ENCODE measurements at places on chromosomes 1 and 21.

DNA sequence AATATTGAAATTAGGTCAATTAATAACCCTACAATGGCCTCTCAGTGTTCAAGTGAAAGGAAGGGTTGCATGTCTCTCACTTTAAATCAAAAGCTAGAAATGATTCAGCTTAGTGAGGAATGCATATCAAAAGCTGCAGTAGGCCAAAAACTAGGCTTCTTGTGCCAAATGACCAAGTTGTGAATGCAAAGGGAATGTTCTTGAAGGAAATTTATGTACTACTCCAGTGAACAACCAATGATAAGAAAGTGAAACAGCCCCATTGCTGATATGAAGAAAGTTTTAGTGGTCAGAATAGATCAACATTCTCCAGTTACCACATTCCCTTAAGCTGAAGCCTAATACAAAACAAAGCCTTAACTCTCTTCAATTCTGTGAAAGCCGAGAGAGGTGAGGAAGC is 10.0 kb downstream of the MAEL start:
- DNase-seq: no peak

- no peak for DNase-seq
These were observed 56.0 kb downstream of the PTPRU start for GRCh38 chr1:29292344-29292743.

- DNase-seq: no peak
These were observed 18.3 kb downstream of the IFFO2 start for GRCh38 chr1:18938008-18938706.

GRCh38 chr1:235075048-235075776 is 53.4 kb downstream of the TOMM20 start:
- peak; percentile 97 for DNase-seq

DNA sequence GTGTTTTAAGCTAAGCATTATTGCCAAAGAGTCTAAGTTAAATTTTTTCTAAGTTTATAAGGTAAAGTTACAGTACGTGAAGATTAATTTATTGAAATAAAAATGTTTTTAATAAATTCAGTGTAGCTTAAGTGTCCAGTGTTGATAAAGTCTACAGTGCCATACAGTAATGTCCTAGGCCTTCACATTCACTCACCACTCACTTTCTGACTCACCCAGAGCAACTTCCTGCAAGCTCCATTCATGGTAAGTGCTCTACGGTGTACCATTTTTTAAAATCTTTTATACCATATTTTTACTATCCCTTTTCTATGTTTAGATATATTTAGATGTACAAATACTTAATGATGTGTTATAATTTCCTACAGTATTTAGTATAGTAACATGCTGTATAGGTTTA is 173.2 kb downstream of the CACNA1E start:
- no peak for DNase-seq

DNA sequence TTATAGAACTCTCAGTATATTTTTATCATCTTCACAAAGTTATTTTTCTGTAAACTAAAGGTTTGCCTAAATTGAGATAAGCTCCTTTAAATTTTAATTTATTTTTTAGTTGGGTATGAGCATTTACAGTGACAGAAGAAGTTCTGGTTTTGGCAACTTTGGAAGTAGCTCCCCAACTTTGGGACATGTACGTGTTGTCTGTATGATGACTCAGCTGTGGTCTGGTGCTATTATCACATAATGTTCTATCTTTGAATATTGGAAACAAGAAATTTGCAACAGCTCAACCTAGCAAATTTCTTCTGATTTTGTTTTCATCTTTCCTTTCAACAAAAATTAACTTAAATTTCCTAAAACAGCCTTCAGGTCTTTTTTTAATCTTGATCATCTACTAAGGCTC is 46.6 kb upstream of the C1orf105 start:
- DNase-seq: peak; percentile 29

DNA sequence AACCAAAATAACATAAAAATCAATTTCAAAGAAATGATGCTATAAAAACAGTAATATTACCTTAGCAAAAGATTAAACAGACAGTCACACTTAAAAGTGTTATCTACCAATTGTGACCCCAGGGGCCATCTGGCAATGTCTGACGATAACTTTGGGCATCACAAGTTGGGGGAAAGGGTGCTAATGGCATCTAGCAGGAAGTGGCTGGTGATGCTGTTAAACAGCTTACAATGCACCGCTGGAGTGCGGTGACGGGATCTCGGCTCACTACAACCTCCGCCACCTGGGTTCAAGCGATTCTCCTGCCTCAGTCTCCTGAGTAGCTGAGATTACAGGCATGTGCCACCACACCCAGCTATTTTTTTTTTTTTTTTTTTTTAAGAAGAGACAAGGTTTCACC is 27.6 kb downstream of the NUP133 start:
- DNase-seq: no peak

- peak; percentile 98 for DNase-seq
These were observed 60.8 kb downstream of the NGF start for GRCh38 chr1:115277276-115277675.

DNA sequence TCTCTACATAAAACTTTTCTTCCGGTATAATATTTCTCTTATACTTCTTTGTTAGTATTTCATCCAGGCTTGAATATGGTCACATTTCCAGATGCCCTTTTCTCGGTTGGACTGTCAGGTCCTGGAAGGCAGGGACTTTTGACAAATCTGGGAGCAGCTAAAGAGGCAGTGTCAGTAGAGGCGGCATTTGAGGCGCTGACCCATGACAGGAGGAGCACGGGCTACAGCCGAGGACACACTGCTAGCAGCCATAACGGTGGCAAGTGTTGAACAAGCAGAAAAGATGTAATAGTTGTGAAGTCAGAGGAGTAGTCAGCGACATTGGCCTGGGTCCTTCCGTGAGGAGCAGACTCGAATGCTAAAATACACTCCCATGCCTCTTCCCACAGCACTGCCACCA is 14.5 kb upstream of the NRIP1 start:
- DNase-seq: no peak

GRCh38 chr1:19725606-19726005 is 60.9 kb downstream of the HTR6 start:
- no peak for DNase-seq

DNA sequence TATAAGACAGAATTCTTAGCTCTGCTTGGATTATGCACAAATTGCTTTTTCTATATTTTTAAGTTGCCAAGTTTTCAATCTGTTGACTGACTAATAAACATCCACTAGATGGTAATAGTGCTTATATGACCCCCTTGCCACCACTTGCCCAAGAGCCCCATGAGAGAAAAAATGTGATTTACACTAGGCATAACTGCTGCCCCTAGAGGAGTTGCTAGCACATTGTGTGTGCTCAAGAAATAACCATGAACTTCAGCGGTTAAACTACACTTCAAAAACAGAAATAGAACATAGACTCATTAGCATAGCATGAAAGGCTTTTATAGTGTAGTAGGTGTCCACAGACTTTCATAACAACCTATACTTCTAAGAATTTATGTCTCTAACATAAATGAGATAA is 61.4 kb downstream of the BRINP3 start:
- no peak for DNase-seq

- DNase-seq: no peak
These were observed 32.1 kb downstream of the FOXD2 start for GRCh38 chr1:47469910-47470309.

GRCh38 chr1:192581131-192581927 is 5.8 kb downstream of the RGS1 start:
- no peak for DNase-seq

- DNase-seq: no peak
These were observed 99.4 kb upstream of the VAMP3 start for GRCh38 chr1:7671676-7672075.

GRCh38 chr21:16587681-16588375 is 858.0 kb downstream of the USP25 start:
- peak; percentile 71 for DNase-seq

- no peak for DNase-seq
These were observed 182.7 kb upstream of the VAMP3 start for GRCh38 chr1:7588457-7588827.

DNA sequence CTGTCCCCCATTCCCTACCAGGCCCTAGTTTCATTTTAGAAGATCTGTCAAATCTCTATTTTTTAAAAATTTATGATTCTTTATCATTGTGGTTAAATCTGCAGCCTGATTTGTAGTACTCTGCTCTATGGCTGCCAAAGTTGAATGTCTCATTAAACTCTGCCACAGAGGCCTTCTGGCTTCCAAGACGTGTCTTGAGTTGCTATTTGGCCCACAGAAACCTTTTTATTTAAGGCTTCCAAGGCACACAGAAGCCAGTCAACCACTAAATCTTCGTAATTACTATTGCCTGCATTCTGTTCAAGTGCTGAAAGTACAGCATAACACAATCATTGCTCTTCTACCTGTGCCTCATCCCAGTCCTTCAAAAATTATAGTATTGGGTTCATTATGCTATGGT is 971.0 kb downstream of the NCAM2 start:
- DNase-seq: no peak

DNA sequence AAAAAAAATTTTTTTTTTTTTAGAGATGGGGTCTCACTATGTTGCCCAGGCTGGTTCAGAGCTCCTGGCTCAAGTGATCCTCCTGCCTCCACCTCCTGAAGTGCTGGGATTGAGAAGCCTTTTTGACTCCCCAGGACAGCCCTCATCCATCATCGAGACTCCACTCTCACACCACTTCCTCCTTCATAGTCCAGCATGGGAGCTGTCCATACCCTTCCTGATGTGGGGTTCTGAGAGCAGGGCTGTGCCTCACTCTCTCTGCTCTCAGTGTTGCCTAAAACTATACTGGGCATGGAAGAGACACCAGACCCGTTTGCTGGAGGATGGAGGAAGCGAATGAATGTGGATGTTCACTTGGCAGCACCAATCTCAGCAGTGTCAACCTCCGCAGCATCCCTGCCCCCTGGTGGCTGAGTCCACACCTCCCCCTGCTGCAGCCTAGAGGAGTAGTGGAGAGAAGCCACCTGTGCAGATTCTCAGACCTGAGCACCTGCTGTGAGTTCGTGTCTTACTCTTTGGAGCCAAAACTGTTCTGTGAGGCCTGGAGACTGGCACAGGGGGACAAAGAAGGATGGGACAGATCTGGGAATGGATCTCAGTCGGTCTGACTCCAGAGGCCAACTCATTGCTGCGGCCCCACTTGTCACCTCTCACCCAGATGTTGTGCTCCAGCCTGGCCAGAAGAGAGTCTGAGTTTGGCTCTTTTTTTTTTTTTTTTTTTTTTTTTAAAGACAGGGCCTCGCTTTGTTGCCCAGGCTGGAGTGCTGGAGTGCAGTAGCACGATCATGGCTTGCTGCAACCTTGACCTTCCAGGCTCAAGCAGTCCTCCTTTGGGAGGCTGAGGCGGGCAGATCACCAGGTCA is 17.7 kb downstream of the TINAGL1 start:
- DNase-seq: peak; percentile 67

- peak; percentile 6 for DNase-seq
These were observed 884 bp upstream of the LRRC8C start for GRCh38 chr1:89631816-89632656.

DNA sequence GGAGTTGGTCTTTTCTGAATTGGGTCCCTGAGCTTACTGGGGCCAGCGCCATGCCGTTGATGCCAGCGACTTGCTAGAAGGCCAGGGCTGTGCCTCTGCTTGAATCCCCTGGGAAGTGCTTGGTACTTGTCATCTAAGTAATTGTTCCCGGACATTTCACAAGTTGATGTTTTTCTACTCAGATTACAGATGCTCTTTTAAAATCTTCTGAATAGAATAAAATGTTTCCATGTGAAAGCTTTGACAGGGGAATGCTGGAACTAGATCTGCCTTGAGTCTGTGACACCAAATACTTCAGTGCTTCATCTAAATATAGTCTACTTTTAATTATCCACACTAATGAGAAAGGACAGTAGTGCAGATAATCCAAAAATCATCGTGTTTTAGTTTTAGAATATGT is 38.3 kb downstream of the PTGFRN start:
- DNase-seq: no peak

GRCh38 chr1:202170726-202171125 is 10.3 kb upstream of the PTPN7 start:
- DNase-seq: no peak

DNA sequence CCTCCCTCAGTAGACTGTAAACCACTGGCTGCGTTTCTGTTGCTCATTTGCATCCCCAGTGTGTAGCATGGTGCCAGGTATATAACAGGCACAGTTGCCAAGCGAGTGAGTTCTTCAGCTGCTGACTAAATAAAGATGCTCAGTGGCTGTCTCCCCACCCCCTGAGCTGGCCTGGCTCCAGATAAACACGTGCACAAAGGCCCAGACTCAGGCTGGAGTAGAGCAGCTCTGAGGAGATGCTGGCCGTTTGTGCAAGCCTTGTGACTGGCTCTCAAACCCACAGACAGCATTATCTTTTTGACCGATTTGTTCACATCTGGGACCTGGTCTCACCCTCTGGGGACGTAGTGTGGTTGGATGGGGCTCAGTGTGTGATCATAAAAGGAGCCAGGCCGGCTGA is 7.1 kb downstream of the CHRNB2 start:
- DNase-seq: peak; percentile 41

GRCh38 chr1:242797856-242798255 is 273.4 kb upstream of the PLD5 start:
- DNase-seq: no peak

GRCh38 chr1:175128523-175128922 is 60.9 kb downstream of the TNN start:
- no peak for DNase-seq

DNA sequence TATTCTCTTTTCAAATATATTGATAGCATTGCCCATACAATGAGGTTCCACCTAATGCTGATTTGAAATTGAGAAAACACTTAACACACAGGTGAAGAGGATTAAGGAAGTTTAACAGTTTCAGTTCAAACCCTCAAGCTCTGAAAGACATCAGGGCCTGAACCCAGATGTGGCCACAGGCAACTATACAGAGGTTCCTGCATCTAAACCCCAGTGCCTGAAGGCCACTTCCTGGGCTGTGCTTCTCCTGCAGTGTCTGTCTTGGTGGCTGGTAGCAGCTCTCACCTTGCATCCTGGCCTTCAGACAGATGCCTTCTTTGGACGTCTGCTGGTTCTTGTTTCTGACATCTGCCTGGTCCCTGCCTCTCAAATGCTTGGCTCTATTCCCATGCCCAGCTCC is 25.1 kb upstream of the NGF start:
- DNase-seq: no peak

DNA sequence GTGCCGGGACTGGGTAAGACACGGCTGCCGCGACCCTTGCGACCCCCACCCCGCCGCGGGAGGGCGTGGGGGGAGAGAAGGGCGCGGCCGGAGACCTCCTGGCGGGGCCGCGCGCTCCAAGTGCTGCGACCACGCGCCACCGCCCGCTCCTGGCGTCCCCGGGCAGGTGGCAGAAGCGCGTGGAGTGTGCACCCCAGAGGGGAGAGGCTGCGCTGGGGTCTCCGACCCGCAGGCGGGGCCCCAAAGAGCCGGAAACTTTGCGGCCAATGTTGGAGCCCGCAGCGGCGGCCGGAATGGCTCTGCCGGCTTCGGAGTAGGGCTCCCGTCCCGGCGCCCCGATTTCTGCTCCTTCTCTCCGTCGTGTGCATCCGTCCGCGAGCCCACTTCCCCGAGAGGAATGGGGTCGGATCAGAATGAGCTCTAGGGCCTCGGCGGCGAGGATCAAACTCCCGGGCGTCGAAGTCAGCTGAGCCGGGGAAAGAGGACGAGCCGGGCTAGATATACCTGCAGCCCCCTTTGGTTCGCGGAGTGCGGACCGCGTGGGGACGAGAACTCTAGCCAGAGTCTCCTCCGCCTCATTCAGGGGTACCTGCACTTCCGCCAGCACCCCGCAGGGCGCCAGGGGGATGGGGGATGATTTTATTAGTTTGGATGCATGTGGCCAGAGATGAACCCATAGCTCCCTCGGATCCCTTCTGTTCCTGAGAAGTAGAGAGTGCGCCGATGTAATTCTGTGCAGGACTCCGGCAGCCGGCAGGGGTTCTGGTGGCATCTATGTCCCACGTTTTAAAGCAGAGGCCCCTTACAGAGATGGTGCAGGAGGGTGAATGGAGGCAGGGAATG is 751 bp downstream of the STUM start:
- no peak for DNase-seq

GRCh38 chr1:115198938-115199337 is 109.6 kb upstream of the TSPAN2 start:
- DNase-seq: peak; percentile 76
